CD4-positive, alpha-beta T cell treated with Interferon gamma for 1 hour (primary cell): ENCODE measurements at places on chromosomes 2 and 18.

DNA sequence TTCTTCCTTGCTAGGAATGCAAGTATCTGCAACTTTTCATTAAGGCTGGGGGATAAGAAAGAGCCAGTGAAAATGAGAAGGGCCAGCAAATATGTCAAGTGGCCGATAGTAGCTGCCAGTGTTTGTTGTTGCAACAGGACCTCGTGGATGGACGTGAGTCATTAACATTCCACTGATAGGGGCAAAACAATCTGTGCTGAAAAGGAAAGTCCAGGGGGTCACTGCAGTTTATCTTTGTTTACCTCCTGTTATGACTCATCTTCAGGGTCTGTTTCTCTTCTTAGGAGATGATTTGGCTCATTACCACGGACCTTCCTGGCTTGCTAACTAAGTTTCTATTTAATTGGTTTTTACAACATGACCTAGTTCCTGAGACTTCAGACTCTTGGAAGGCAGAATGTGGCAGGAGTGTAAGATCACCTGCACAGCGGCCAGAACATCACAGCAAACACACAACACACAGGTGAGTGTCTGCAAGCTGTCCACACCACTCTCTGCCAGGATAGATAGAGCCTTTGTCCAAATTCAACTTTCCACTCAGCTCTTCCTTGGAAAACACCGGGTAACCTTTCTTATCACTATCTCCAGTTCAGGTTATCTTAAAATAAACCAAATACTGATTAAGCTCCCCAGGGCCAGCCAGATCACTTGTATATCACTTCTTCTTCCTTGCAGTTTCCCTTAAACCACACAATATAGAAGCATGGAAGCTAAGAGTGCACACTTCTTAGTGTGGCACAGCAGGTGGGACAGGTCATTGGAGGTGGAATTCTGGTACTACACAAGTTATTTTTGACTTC, 157.5 kb upstream of the LMAN1 start:
- DNase-seq: no peak

DNA sequence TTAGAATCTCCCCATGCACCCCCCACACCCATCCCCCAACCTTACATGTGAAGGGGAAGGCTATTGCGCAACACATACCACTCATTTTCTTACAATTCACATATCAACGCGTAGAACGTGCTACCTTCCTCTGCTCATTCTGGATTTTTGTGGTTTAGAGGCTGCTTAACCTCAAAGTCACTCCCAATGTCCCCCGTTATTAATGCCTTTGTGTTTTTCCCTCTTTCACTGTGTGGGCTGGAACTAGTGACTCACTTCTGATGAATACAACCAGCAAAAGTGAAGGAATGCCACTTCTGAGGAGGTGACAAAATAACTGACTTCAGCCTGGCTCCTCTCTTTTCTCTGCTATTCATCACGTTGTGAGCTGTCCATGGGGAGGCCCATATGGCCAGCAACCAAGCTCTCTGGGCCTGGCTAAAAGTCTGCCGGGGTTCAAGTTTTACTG, 342.5 kb upstream of the NXPH2 start:
- DNase-seq: no peak

- DNase-seq: no peak
These were observed 197.9 kb downstream of the LPIN1 start for GRCh38 chr2:11944311-11944710.

DNA sequence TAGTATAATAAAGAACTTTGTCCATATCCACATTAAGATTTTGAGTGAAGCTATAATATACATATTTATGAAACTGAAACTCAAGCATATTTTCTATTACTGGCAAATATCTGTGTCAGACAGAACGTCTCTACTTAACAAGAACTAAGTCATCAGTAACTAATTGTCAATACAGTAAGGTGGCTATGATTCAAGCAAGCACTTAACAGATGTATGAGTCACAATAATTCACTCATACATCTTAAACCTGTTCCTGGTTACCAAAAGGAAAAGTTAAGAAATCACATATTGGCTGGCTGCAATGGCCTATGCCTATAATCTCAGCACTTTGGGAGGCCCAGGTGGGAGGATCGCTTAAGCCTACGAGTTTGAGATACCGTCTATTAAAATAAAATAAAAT, 96.0 kb downstream of the SOS1 start:
- no peak for DNase-seq

DNA sequence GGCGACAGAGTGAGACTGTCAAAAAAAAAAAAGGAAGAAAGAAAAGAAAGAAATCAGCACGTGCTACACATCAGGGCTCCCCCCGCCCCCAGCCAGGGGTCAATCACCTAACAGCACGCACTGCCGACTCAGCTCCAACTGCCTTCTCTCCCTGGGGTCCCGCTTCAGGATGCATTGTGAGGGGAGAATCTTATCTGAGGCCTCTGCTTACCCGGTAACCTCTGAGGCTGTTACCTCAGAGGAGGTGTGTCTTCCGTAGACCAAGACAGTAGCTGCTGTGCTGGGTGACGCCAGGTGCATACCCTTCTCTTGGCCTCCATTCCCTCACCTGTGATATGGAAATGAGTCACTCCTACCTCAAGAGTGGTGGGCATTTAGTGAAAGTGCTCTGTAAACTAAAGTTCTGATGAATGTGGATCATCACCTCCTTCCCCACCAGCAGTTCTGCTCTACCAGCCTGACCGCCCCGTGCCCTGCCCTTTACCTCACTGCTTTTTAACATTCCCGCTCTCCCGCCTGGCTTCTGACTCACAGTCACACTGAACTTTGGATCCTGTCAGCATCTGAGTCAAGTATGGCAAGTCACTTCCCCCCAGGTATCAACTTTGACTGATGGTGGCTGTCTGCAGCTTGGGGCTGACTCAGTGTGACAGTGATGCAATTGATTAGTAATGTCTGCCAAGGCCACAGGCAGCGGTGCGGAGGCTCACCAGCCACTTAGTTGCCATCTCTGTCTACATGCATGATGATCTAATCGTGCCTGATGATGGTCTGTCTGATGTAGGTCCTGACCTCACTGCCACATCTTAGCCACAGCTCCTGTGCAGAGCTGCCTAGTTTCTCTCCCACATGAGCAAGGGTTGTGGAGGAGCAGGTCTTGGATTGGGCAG, 20.1 kb downstream of the ARID5A start:
- peak; percentile 46 for DNase-seq

DNA sequence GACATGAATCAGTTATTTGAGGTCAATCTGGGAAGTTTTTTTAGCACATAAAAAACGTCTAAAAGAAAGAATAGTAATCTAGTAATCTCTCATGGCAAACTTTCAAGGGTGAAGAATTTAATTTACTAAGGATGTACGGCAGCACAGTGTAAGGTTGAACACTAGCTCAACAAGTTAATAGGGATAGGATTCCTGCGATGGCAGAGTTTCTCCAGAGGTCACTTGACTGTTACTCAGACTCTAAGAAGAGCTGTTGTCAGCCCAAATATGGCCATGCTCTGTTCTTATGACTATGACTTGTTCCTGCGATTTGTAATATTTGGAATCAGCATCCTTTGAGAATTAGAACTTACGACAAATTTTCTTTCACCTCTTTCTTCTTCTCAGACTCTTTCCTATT, 553.3 kb upstream of the TNP1 start:
- no peak for DNase-seq

DNA sequence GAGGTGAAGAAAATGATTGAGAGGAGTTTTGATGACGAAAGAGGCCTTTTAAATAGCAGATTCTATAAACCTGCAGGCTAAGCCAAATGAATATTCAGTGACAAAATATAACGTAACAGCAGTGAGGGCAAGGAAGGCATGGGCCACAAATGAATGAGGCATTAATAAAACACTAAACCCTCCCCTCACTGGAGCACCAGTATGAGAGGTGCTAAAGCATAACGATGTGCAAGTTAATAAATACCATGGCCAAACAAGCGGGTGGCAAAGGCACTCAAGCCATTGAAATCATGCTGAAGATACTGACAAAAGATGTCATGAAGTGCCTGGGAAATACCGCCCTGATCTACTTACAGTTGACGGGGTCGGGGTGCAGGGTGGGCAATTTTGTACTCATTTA, 30.2 kb upstream of the LONRF2 start:
- no peak for DNase-seq

GRCh38 chr2:161112908-161113307, 47.3 kb upstream of the TANK start:
- no peak for DNase-seq

DNA sequence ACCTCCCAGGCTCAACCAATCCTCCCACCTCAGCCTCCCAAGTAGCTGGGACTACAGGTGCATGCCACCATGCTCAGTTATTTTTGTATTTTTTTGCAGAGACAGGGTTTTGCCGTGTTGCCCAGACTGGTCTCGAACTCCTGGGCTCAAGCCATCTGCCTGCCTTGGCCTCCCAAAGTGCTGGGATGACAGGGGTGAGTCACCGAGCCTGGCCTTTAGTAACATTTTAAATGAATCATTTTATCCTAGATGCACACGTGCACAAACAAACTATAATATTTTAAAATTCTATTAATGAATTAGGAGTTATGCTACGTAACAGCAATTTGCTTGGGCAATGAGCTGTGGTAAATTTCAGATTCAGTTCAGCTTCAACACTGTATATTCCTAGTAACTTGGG, 862.5 kb upstream of the ID2 start:
- DNase-seq: no peak

DNA sequence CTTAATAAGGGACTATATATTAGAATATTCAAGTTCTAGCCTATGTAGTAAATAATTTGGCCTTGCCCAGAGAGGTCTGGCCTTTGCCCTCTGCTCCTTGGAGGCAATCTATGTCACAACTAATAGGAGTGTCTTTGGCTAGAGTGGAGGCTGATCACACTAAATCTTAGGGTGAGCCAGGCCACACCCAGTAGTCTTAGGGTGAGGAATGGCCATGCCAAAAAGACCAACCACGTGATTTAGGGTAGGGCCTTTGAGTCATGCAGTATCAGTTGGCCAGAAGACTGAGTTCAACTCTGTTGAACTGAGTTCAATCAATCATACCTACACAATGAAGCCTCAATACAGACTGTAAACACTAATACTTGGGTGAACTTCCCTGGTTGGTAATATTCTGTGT, 26.0 kb upstream of the FLACC1 start:
- DNase-seq: no peak

GRCh38 chr2:147525819-147526489, 318.9 kb upstream of the ACVR2A start:
- DNase-seq: no peak

- no peak for DNase-seq
These were observed 28.4 kb downstream of the CNRIP1 start for GRCh38 chr2:68291314-68291713.

DNA sequence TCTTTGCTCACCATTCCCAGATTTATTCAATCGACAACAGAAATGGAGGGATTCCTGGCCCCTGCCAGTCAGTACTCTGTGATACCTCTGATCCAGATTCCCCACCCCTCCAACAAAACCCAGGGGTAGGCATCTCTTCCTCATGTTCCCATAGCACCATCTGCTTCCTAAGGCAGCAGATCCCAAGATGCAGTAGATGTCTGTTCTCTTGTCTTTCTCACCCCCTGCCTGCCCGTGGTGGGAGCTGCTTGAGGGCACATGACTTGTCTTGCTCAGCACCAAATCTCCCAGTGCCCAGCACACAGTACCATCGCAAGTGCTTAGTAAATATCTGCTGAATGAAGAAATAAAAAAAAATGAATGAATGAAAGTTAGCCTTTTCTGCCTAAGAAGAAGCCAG, 98.2 kb downstream of the ZBTB7C start:
- DNase-seq: no peak

DNA sequence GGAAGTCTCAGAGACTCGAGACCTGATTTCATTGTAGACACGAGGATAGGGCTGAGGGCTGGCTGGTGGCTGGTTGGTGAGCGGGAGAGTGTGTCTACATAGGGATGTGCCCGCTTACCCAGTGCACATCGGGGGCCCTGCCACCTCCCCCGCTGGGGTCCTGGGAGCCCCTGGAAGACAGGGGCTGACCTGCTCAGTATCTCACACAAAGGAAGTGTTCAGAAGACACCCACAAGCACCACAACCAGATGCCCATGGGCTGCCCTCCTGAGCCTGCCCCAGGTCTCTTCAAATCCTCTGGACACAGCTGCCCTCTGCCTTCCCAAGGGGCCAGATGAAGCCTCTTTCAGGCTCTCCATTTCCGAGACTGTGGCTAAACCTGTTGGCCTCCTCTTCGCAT, 43.1 kb downstream of the MYCN start:
- no peak for DNase-seq

DNA sequence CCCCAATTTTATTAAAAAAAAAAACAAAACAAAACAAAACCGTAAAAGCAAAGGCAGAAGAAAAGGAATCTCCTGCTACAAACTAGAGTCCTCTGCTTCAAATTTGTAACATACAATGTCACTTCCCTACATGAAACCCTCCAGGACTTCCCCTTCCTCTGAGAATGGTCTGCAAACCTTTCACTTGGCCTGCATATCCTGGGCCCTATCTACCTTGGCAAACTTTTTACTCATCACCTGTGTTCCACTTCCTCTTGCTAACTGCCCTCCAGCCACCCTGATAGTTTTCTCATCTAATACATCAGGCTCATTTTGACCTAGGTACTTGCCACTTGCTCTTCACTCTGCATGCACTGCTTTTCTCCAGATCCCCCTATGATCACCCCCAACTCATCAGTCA, 255.5 kb downstream of the ETAA1 start:
- no peak for DNase-seq

- DNase-seq: peak; percentile 85
These were observed 20.9 kb upstream of the DNMT3A start for GRCh38 chr2:25362434-25363145.

DNA sequence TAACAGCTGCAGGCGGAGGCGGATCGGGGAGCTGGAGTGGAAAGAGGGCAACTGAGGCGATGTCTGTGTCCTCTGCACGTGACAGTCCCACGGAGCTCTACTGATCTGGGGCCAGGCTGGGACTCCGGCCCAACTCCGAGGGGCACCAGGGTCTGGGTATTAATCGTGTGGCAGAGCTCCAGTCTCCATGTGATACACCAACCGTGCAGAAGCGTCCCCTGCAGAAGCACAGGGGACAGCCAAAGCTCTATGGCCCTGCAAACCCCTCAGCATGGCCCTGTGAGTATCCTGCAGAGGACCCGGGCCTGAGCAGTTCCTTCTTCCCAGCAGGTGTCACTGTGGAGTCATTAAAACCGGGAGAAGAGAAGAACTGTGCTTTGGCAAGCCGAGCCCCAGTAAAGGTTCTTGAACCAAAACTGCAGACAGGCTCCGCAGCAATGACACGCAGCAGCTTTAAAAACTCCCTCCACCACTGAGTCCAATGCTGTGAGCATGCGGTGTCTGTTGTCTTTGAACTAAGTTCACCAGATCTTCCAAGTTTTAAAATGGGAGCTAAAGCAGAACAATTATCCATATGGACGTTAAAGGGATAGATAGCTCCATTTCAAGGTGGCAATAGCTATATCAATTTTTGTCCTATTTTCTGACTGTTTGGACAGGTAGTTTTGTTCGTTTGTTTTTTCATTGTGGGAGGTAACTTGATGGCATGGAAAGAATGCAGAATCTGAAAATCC, 79.4 kb downstream of the TMEM182 start:
- no peak for DNase-seq

- DNase-seq: no peak
These were observed 95.1 kb upstream of the KLHL14 start for GRCh38 chr18:32867936-32868335.

DNA sequence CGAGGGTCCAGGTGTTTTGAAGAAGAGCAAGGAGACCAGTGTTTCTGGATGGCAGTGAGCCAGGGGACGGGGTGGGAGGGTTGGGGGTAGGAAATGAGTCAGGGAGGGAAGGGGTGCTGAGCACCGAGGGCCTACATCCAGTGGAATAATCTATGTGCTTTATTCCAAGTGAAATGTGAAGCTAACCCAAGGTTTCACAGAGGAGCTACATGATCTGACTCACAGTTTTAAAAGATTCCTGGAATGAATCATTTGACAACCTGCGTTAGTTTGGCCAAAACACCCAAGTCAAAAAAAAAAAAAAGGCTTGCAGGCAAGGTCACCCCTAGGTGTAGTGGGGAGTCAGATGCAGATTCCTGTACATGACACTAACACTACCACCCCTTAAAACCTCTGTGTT, 419.7 kb upstream of the MEX3C start:
- no peak for DNase-seq
